ENCODE measurements at places on chromosomes 12 and 14.

DNA sequence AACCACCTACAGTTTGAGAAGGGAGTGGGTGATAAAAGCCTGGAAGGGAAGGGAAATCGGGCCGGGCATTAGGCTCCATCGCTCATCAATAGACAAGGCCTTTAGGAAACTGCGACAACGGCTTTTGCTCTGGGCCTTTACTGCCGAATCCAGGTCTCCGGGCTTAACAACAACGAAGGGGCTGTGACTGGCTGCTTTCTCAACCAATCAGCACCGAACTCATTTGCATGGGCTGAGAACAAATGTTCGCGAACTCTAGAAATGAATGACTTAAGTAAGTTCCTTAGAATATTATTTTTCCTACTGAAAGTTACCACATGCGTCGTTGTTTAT is 261 bp upstream of the RNU7-1 start:
- DNase-seq: peak; percentile 86

- peak; percentile 29 for DNase-seq
Observed at GRCh38 chr14:69002069-69002468, 23.0 kb upstream of the ACTN1 start.

DNA sequence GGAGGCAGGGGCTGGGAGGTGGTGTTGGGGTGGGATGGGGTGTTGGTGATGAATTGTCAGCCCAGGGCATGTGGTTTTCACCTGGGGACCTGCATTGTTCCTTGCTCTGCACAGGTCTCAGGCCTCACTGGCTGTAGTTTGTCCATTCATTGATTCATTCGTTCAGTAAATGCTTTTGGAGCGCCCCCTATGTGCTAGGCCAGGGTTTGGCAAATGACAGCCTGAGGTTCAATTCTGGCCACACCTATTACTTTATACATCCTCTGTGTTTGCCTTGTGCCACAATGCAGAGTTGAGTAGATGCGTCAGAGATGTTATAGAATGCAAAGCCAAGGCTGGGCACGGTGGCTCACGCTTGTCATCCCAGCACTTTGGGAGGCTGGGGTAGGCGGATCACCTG is 4.7 kb downstream of the ADCK1 start:
- DNase-seq: no peak

DNA sequence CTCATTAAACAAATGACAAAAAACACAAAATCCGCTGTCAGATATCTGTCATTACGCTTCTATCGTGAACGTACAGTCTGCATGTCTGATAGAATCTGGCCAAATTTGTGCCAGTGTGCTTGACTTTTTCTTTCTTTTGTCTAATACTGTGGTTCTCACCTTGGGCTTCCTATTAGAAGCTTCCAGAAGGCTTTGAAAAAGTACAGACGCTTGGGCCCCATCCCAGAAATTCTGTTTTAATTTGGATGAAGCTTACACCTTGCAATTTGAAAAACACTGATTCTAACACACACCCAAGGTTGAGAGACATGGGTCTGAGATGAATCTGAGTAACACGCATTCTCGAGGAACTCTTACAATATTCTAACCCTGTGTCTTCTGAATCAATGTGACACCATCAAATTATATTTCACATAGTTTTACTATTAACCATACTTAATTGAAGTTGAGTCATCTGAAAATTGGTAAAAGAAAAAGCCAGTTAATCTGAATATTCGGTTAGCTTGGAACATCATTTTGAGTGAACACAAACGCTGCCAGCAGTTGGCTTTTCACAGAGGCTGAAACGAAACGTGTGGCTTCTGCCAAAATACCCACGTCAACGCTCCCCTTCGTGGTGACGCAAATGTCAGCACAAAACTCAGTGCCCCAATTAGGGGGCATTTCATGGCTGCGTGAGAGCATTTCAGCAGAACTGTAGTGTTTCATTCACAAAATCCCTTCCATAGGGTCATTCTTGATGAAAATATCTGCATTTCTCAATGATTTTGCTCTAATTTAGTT is 420.5 kb downstream of the TMEM132D start:
- no peak for DNase-seq

DNA sequence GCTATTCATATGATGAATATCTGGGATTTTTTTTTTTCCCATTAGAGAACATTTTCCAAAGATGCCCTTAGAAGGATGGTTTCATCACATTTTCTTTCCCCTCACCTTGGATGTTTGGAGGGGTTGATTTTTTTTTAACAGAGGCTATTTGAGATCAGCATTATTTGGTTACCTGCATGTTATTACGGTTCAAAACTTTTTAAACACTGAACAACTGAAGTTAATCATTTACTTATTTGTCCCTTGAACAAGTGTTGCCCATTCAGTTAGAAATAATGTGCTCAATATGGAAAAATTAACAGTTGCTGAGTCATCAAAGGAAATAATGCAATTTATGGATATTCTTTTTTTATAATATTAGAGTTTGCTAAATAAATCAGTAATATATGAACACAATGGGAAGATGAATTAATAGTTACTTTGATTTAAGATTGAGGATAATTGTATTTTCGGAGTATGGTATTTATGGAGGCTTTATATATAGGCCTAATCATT is 26.7 kb downstream of the CNTN1 start:
- DNase-seq: no peak

DNA sequence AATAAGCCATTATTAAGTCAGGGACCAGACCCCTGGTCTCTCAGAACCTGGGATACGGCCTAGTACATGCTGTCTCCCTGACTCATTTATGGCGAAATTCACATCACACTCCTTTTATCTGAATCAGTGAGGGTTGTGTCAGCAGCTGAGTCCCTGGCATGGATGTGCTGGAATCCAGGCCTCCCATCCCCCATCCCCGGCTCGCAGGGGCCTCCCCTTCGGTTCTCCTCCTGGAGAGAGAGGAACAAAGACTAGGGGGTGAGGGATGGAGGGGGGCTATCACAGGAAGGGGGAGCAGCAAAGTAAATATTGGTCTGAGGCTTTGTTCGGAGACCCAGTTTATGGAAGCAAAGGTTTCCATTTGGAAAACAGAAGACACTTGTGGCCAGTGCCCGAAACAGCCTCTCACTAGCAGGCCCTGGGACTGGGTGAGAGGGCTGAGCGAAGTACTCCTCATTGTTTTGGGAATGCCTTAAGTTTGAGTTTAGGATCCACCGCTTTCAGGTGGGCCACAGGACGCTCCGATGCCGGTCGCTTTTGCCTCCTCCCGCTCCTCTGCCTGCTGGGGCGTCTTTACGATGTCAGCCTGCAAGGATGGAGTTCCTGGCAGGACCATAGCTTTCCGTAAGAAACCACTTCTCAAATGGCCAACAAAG is 145.0 kb downstream of the PRKCH start:
- no peak for DNase-seq

- DNase-seq: no peak
Observed at GRCh38 chr12:91413581-91414546, 231.2 kb upstream of the DCN start.

- no peak for DNase-seq
Observed at GRCh38 chr12:3200032-3200617, 122.9 kb downstream of the TSPAN9 start.

GRCh38 chr14:61749867-61750266 is 12.4 kb upstream of the SNAPC1 start:
- DNase-seq: no peak

DNA sequence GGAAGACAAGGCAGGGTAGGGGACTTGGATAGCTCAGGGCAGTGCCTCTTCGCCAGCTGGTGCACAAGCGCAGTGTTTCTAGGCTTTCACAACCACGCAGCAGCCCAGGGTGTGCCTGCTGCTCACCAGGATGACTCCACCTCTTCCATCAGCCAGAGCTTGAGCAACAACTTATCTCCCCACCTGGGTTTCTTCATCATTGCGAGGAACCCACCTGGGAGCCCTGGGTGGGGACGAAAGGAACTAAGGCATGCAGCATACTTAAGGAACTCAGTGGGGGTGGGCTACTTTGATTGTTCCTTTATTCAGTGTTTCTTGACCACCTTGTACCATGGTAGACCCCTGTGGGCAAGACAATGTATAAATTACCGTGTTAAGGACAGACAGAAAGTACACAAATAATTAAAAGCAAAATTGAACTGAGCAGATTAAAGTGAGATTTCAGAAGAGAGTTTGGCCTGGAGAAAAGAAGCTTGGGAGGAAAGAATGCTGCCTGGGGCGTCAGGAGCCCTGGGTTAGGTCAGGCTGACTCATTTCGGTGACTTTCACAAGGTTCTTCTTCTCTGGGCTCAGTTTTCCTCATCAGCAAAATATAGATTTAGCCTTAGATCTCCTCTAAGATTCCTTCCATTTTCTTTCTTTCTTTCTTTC is 22.9 kb downstream of the KRT18 start:
- no peak for DNase-seq

DNA sequence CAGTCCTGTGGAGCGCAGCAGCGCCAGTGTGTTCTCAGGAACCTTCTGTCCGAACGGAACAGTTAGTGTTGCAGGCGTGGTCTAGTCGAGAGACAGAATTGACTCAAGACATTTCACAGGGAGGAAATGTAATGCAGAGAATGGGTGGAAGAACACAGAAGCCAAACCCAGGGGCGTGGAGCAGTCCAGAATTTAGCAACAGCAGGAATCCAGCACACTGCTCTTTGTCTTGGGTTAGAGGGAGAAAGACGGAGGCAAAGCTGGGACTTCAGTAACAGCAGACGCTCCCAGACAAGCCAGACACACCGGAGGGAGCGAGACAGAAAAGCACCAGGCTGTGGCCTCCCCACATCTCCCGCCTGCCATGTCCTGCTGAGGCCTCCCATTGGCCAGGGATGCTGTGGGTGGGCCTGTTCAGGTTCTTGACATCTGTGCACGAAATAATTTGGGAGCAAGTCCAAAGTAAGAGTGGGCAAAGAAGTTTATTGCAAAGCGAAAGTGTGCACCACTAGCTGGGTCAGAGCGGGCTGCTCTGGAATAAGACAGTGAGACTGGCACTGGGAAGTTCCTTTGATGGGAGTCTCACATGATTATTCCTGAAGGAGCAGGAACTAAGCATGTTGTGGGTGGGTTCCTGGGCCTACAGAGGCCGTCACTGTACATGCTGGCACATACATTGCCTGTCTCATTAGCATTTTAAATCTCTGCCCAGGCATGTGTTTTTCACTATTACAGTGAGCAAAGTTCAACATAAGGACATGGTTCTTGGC is 339.3 kb upstream of the SFSWAP start:
- DNase-seq: no peak

- no peak for DNase-seq
Observed at GRCh38 chr12:76252031-76252430, 96.2 kb downstream of the BBS10 start.

- no peak for DNase-seq
Observed at GRCh38 chr14:55749946-55750345, 169.9 kb downstream of the KTN1 start.

DNA sequence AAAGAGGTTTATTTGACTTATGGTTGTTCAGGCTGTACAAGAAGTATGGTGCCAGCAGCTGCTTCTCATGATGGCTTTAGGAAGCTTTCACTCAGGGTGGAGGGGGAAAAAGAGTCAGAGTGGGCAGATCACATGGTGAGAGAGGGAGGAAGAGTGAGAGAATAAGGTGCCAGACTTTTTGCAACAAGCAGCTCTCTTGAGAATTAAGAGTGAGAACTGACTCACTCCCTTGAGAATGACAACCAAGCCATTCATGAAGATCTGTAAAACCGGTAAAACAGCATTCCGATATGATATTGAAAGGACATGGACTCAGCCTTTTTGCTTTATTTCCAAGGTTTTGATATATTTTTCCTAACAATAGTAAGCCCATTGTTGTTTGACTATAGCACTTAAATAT is 501.2 kb downstream of the GALC start:
- no peak for DNase-seq

GRCh38 chr12:124737040-124737419 is 126.6 kb downstream of the SCARB1 start:
- no peak for DNase-seq

DNA sequence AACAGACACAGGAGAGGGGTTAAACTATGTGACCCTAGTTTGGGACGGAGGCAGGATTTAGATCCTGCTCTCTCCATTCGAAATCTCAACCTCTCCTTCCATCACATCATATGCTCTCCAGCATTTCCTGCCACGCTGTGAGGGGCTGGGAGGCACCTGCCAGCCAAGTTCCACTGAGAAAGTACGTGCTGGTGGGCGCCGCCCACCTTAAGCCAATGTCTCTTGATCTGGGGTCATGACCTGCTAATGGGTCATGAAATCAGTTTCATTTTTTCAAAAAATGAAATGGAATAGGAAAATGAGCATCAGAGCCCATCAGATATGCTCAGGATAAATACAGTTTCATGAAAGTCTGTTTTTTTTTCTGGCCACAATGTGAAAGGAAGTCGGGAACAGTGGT is 7.2 kb downstream of the MCRS1 start:
- DNase-seq: no peak

DNA sequence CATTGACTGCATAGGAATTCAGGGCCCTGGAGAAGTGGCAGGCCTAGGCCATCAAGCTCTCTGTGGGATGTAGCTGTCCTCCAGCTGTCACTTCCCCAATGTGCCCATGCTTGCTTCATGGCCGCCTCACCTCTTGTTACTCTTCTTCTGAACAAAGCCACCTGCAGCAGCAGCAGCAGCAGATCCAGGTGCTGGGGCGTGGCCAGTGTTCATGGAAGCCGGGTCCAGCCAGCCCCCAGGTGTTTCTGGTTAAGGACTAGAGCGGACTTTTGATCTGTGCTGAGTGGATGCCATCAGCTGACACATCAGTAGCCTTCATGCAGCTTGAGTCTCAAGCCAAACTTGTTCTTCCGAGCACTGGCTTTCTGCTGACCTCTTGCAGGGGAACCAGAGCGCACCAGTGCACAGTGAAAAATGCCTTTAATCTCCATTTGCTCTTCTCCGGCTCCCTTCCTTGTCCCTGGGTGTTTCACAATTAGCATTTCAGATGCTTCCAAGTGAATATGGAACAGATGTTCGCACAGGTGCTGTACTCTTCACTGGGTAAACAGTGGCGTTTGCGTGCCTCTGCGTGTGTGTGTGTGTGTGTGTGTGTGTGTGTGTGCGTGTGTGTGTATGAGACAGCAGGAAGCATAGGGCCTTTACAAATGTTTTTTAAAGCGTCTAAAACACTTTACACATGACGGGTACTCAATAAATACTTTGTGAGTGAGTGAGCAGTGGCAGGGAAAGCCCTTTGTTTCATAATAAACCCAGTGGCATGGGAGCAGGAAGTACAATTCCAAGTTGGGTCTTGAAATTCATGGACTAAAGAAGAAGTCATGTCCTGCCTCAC is 20.1 kb downstream of the TPCN1 start:
- DNase-seq: peak; percentile 74

DNA sequence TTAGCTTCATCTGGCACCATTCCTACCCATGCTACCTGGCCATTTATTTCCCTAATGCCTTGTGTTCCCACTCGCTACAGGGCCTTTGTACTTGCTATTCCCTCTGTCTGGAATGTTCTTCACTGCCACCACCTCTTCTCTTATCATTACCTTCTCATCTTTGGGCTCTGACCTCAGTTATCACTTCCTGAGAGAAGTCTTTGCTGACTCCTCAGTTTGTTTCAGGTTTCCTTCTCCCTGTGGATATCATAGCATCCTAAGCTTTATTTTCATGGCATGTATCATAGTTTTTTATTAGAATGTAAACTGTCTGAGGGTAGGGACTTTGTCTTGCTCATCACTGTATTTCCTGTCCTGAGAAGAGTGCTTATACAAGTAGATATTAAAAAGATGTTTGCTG is 29.7 kb downstream of the SPATS2 start:
- no peak for DNase-seq
